ENCODE measurements at places on chromosomes 12 and 14.
A peak's percentile ranks its signal among the peaks of the same experiment; 100 is the strongest.

- DNase-seq: no peak
Observed at GRCh38 chr12:43760396-43760795, 1.6 kb downstream of the IRAK4 start.

DNA sequence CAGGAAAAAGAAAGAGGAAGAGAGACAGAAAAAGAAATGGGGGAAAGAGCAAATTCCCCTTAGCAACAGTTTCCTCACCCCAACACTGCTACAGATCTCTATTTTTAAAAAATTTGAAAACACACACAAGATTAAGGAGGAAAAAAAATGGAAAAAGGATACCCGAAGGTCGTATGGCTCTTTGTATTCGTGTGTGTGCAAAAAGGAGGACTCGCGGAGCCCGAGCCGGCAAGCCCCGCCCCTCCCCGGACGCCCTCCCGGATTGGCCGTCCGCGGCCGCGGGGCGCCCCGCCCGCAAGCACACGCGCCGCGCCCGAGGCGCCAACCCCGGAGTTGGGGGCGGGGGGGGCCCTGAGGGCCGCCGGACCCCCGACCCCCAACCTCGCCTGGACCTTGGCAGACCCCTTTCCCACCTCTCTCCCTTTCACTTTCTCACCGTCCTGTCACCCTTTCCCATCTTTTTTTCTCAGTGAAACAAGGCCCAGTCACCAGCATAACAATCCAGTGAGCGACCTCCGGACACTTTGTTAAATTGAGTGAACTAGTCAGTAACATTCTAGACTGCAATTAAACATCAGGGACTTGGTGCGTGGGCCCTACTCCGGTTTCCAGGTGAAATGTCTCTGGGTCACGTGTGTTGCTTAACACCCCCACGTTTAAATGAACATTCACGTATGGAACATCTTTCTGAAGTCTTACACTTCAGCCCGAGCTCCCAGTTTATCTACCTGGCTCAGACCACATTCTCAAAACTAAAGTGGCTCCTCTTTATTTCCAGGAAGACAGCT lies at the start of gene C14orf93:
Gene C14orf93, minus strand, starts transcription at position 205 of the 788 bp plus-strand sequence. CDS start 11,120 bp downstream, outside the sequence.
- DNase-seq: peak; percentile 70

- DNase-seq: no peak
Observed at GRCh38 chr12:70826156-70826555, 94.4 kb downstream of the PTPRR start.

DNA sequence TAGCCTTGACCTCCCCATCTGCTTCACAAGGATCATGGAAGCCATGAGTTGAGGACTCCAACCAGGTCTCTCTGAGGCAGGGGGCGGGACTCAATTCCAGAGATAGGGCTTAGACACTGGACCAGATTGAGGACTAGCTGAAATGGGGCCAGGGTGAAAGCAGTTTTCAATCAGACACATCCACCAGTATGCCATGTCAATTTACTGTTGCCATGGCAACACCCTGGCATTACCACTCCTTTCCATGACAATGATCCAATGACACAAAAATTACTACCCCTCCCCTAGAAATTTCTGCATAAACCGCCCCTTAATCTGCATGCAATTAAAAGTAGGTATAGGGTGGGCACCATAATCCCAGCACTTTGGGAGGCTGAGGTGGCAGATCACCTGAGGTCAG lies 18.6 kb upstream of the DCAF5 start:
- DNase-seq: no peak

- DNase-seq: no peak
Observed at GRCh38 chr12:7242176-7243101, 53.0 kb downstream of the PEX5 start.
